ENCODE measurements at places on chromosomes 4 and X.

DNA sequence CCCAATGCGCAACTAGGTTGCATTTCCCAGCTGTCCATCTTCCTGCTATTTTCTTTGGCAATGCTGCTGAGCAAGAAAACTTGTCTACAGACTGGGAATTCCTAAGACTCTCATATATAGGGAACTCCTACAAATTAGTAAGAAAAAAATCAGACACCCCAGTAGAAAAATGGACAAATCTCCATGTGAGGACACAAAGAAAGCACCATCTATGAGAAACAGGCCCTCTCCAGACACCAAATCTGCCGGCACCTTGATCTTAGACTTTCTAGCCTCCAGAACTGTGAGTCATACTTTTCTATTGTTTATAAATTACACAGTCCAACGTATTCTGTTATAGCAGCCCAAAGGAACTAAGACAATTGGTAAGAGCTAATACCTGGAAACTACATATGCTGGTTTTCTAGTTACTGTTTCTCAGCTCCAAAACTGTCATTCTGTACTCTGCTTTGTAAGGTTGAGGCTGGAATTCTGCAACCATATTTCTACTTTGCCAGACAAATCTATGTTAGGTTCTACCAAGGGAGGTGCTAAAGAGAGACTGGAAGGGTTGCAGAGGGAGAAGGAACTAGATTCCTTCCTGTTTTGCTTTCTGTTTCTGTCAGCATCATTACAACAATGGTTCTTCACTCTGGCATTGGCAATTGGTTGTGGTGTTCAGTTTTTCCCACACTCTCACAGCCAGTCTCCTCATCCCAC, 35.7 kb upstream of the FAM241A start:
- no peak for DNase-seq

DNA sequence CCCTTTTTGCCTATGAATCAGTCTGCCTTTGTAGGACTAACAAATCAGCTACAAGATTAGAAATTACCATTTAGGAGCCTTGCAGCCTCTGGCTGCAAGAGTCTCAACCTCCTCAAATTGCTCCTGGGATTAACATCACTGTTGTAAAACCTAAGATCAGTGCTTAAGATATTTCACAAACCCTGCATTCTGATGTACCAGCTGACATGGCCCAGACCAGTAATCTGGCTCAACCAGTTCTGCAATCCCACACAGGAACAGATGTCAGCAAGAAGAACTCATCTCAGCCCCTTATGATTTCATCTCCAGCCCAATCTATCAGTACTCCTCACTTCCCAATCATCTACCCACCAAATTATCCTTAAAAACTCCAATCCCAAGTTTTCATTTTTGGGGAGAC, 32.5 kb upstream of the AADAT start:
- DNase-seq: no peak

DNA sequence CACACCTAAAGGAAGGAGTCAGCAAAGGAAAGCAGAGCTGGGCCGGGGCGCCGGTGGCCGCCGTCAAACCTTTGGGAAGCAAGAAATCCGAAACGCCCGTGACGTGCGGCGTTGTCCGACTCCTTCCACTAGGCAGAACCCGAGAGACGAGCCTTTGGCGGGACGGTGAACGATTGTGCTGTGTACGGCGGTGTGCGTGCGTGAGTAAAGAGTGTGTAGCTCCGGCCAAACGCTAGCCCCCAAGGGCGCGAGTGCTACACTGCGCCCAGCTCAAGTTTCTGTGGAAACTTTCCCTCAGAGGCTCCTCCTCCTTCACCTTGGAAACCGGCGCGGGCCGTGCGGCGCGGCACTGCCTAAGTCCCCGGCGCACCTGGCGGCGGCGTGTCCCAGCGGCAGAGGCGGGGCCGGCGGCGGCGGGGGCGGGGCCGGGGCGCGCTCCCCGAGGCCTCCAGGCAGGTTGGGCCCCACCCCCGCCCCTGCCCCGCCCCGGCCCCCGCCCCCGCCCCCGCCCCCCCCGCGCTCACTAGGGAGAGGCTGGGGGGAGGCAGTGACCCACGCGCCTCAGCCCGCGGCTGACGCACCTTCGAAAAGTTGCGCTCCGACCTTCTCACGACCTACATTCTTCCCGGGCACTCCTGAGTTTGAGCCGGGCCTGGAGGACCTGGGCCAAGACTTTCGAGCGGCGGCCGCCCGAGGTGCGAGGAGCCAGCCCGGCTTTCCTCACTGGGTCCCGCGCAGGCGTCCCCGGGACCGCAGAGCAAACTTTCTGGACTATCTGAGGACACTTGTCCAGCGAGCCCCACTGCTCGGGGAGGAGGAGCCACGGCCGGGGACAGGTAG, at the start of gene FHIP1A:
TSS of gene FHIP1A (plus strand) at position 547 of the 840 bp plus-strand sequence. CDS start 157,084 bp downstream, outside the sequence.
- peak; percentile 80 for DNase-seq

- no peak for DNase-seq
Observed at GRCh38 chrX:53440101-53440500, 5.9 kb upstream of the HSD17B10 start.

DNA sequence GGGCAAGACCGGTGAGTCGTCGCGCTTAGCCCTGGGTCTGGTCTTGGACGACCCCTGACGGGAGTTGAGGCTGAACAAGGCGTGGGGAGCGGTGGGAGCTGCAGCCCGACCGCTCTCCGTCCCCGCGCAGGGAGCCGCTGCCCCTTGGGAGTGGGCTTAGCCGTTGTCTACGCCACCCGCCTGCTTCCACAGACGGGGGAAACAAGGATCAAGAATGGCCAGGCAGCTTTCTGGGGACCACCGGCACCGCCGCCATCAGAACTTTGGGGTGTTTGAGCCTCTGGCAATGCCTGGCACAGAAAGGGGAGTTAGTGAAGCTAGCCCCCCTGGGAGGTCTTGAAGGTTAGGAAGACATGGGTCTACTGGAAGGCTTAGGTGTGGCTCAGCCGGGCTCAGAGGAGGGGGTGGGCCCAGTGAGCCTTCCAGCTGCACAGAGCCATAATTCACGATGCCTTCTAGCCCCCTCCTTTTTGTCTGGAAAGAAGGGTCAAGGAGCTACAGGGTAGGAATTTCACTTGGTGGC, 583 bp downstream of the RASL11B start:
- DNase-seq: no peak

GRCh38 chr4:91751961-91752360, 551.8 kb upstream of the GRID2 start:
- DNase-seq: no peak

- no peak for DNase-seq
Observed at GRCh38 chr4:19583827-19584569, 667.7 kb upstream of the SLIT2 start.

GRCh38 chrX:37995428-37995827, 10.9 kb upstream of the SYTL5 start:
- no peak for DNase-seq

GRCh38 chr4:16636912-16637630, 261.4 kb downstream of the LDB2 start:
- no peak for DNase-seq

- no peak for DNase-seq
Observed at GRCh38 chr4:89289312-89289711, 18.3 kb downstream of the GPRIN3 start.

- DNase-seq: no peak
Observed at GRCh38 chr4:5572114-5572513, 136.2 kb downstream of the EVC2 start.

- DNase-seq: no peak
Observed at GRCh38 chr4:137819964-137820383, 287.7 kb upstream of the PCDH18 start.

DNA sequence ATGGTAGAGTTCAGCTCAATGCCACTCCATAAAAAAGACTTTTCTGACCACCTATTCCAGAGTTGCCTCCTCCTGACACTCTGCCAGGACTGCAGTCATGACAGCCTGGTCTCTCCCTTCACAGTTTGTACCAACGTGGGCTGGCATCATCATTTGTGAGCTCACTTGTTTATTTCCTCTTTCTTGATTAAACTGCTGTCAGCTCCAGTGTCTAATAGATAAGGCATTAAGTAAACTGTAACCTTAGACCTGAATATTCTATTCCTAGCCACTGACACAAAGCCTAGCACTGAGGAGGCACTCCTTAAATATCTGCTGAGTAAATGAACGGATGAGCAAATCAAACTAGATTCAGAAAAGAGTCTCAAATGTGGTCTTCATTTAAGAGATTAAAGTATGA, 48.7 kb downstream of the DDX60 start:
- DNase-seq: no peak

GRCh38 chr4:41120297-41121217, 93.8 kb downstream of the APBB2 start:
- DNase-seq: no peak

GRCh38 chr4:145739845-145740244, 59.9 kb downstream of the C4orf51 start:
- no peak for DNase-seq

- DNase-seq: no peak
Observed at GRCh38 chr4:25943312-25943711, 29.3 kb downstream of the SMIM20 start.

GRCh38 chrX:31036895-31037294, 34.9 kb downstream of the FTHL17 start:
- no peak for DNase-seq

DNA sequence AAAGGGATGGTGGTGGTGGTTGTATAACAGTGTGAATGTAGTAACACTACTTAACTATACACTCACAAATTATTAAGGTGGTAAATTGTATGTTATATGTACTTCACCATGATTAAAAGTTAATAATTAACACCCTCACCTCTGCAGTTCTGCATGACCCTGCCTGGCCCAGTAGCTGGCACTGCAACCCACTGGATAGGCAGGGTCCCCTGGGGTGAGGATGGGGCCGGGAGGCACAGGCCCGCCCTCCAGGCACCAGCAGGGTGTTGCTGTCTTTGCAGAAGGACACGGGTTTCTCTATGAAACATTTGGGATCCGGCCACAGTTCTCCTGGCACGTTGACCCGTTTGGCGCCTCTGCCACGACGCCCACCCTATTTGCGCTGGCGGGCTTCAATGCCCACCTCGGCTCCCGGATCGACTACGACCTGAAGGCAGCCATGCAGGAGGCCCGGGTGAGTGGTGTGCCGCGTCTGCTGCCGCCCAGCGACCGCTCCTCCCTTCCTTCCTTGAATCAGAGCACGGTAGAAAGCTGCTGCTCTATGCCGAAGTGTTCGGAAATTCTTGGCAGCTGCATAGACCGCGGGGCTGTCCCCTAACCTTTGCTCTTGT, 11.8 kb downstream of the MAN2B2 start:
- no peak for DNase-seq

- no peak for DNase-seq
Observed at GRCh38 chrX:72694170-72694569, 19.9 kb downstream of the PHKA1 start.

GRCh38 chr4:154457471-154457870, 34.1 kb downstream of the DCHS2 start:
- no peak for DNase-seq

DNA sequence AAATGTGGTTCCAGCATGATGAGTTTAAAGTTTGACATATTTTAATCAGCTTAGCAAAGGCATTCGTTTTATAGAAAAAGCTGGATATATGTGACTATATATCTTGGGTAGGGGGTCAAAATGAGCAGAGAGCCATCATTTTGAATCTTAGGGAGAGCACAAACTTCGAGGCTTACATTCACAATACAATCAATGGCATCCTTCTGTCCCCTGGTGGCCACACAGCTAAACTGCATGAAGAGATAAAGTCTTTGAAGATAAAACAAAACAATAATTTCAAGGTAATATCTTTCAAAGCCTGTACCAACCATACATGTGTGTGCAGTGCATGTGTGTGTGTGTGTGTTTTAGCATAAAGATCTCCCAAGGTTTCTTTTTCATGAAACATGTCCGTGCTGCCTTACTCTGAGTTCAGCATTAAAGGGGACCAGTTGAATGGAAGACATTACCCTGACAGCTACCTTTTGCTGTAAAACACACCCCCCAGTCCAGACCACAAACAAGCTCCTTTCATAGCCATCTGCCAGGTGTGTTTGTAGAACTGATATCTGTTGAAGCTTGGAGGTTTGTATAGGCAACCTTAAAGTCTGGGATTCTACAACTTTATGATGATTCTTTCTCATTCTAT, 22.0 kb downstream of the DYNLT3 start:
- peak; percentile 32 for DNase-seq

Data from activated T-cell treated with anti-CD3 and anti-CD28 coated beads for 1 hour (primary cell).